ENCODE measurements at places on chromosomes 12 and 14.

- no peak for DNase-seq
These were observed 75.8 kb downstream of the GPATCH2L start for GRCh38 chr14:76227450-76228050.

GRCh38 chr14:85233756-85234155 lies 296.2 kb upstream of the FLRT2 start:
- no peak for DNase-seq

- DNase-seq = no peak
These were observed 590 bp downstream of the SCNN1A start for GRCh38 chr12:6374786-6375160.

DNA sequence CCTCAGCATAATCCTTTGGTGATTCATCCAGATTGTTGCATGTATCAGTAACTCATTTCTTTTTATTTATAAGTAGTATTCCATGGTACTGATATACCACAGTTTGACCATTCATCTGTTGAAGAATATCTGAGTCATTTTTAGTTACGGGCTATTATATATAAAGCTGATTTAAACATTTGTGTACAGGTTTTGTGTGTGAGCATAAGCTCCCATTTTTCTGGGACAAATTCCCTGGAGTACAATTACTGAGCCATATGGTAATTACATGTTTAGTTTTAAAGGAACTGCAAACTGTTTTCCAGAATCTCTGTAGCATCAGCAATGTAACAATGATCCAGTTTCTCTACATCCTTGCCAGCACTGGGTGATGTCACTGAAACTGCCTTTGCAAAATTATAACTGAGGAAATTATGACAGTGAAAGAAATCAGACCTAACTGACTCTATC lies 236.2 kb upstream of the KRR1 start:
- no peak for DNase-seq

DNA sequence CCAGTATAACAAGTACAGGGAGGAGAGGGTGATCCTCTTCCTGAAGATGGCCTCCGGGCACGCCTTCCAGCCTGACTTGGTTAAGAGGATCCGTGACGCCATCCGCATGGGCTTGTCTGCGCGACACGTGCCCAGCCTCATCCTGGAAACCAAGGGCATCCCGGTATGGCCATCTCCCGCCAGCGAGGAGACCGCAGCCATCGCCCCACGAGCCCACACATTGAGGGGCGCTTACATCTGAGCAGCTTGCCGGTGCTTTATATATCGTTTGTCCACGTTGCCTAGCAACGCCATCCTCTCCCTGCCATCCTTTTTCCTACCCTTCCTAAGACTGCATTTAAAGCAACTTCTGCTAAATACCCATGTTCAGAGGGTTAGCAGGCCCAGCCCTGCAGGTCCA lies 71.5 kb downstream of the AACS start:
- DNase-seq = no peak

GRCh38 chr12:116159593-116160200 lies 117.8 kb downstream of the MED13L start:
- DNase-seq = no peak
